ENCODE measurements at places on chromosomes 5 and 9.

DNA sequence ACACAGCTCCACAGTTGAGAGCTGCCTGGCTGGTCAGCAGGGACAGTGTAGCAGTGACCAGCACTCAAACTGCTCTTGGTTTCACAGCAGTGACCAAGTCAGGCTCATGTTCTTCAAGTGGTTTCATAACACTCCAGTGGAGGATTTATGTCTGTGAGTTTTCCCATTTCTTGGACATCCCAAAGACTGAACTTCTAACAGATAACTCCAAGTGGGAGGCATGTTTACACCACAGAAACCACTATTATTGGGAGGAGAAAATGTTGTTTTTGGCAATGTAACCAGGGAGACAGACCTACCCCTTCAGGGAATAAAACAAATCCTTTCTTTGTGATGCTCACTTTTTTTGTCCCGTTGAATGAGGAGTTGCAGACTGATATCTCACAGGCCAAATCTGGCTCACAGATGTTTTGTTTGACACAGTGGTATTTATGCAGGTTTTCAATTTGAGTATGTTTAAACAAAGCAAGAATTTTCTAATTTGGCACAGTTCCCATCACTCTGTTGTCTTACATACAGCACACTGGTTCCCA lies 141.5 kb downstream of the RMI1 start:
- DNase-seq, result no peak

DNA sequence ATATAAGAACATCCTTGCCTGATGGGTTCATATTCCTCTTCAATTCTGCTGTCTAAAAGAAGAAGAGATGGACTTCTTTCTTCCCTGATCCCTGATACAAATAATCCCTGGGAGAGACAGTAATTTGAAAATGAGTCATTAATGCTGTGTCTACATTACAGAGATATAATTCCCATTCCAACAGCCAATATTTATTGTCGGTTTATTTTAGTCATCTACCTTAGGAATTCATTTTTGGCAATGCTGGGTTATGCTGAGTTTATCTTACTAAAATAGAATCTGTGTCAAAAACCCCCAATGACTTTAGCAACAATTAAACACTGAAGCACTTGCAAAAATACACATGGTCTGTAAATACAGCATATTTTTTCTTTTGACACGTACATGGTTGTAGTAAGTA lies 23.9 kb downstream of the ZNF474 start:
- no peak for DNase-seq

DNA sequence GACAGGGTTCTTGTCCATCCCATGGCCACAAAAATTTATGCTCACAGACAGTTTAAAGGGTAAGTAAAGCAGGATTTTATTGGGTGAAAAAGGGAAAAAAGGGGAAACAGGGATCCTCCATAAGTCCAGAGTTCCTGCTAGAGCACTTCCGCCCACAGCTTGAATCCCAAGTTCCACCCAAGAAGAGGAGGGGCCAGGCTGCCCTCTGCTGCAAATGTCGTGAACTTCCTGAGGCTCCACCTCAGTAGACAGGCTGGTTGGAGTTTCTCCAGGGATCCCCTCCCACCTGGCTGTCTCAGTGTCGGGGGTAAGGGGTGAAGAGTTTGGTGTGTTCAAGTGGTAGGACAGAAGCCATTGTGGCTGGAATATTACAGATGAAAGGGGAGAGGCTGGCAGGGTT lies 275.0 kb upstream of the SGCD start:
- no peak for DNase-seq

GRCh38 chr5:133512896-133513295 lies 99.4 kb downstream of the FSTL4 start:
- no peak for DNase-seq

DNA sequence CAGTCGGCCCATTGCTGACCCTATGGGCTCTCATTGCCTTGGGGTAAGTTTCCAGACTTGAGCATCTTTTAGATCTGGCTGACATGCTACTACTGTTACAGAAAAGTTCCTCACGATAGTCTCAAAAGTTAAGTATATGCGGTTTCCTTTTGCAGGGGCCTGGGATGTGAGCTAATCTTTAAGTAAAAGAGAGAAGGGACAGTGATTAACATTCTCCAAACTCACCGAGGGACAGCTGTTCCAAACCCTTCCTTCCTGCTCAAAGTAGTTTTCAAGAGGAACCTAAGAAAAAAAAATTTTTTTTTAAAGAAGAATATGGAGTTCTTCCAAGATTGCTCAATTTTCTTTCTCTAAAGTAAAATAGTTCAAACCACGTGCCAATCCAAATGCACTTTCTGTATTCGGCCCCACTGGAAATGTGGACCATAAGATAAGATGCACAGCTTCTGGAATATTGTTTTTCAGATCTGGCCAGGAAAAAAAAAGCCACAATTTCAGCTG lies 168.0 kb upstream of the SPRY4 start:
- DNase-seq, result no peak

GRCh38 chr9:97601228-97601898 lies 31.8 kb downstream of the TSTD2 start:
- DNase-seq, result no peak

DNA sequence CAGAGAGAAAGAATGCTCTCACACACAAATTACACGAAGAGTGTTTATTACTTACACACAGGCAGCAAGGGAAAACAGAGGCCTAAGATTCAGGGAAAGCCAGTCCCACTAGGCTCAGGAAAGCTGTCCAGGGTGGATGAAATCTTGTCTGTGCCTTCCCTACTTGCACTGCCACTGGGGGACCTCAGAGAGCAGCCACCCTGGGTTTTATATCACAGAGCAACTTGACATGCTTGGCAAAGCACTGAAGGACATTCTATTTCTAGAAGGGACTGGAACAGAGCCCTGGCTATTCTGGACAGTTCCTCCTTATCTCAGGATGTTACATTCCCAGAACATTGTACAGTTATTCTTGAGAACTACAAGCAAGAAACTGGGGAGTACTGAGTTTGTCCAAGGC lies 7.5 kb upstream of the PRSS3 start:
- no peak for DNase-seq

DNA sequence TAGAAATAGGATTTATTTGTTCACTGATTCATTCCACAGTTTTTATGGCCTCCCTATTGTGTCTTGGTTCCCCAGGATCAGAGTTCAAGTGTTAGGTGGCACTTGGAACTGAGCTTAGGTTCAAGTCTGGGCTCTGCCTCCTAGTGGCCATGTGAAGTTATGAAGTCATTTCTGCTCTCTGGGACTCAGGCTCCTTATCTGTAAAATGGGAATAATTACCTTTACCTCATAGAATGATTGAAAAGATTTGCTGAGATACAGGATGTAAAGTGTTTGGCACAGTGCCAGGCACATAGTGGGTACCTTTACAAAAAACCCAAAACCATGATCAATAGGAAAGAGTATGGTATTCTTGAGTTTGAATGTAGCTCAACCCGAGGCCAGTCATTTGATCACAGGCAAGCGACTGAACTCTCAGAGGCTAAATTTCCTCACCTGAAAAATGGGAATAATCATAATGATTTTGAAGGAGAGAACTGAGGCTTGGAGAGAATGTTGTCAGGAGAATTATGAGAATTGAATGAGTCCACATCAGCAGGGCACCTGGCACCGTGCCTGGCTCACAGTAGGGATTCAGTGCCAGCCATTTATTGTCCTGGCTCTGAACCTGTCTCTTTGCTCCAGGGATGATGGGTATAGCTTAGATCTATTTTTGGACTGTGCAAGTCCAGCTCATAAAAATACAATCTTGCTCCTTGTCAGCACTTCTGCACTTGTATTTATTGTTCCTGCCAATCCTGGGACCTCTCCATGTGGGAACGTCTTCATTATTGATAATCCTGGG lies 10.8 kb downstream of the NSG2 start:
- DNase-seq, result no peak

DNA sequence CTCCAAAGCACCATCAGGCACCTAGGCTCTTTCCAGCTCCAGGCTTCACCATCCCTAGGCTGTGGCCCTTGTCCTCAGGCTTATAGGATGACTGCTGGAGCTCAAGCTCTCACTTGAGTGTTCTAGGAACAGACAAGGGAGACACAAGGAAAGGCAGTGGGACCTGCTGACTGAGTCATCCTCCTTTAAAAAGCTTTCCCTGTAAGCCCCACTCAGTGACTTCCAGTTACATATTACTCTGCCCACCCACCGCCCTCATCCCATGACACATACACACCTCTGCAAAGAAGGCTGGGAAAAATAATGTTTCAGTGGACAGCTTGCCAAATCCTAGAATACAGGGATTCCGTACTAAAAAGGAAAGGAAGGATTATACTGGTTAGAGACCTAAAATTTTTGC lies 154.2 kb upstream of the ZNF366 start:
- no peak for DNase-seq

DNA sequence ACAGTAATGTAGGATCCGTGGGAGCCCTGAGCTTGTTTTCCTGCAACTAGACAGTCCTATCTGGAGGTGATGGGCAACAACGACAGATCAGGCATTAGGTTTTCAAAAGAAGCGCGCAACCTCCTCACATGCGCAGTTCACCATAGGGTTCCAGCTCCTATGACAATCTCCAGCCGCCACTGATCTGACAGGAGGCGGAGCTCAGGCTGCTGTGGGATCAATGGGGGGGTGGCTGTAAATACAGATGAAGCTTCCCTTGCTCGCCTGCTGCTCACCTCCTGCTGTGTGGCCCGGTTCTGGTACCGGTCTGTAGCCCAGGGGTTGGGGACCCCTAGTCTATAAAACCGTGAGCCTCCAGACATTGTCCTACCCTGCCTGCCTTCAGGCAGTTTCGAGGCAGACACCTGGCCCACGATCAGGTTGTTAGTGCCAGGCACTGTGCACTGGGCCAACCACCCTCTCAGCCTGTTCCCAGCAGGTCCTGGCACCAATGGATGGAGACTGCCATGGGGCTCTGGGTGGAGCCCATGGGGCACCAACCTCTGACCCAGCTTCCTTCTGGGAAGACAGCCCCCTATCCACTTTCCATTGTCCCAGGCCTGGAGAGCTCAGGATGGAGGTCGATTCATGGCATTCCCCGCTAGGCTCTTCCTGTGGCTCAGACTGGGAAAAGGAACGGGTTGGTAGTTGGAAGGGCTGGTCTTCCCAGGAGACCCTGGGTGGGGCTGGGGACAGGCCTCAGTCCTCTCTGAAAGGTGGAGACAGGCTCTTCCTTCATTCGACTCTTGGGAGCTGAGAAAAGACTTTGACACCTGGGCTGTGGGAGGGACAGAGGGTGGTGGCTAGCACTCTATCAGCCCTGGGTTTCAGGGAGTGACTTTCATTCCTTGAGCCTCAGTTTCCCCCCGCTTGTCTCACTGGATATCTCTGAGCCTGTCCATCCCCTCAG lies 1.7 kb downstream of the ENDOG start:
- no peak for DNase-seq

- no peak for DNase-seq
Observed at GRCh38 chr9:116358251-116358650, 204.7 kb downstream of the PAPPA start.

GRCh38 chr5:17929171-17929570 lies 294.9 kb downstream of the TAF11L14 start:
- no peak for DNase-seq

DNA sequence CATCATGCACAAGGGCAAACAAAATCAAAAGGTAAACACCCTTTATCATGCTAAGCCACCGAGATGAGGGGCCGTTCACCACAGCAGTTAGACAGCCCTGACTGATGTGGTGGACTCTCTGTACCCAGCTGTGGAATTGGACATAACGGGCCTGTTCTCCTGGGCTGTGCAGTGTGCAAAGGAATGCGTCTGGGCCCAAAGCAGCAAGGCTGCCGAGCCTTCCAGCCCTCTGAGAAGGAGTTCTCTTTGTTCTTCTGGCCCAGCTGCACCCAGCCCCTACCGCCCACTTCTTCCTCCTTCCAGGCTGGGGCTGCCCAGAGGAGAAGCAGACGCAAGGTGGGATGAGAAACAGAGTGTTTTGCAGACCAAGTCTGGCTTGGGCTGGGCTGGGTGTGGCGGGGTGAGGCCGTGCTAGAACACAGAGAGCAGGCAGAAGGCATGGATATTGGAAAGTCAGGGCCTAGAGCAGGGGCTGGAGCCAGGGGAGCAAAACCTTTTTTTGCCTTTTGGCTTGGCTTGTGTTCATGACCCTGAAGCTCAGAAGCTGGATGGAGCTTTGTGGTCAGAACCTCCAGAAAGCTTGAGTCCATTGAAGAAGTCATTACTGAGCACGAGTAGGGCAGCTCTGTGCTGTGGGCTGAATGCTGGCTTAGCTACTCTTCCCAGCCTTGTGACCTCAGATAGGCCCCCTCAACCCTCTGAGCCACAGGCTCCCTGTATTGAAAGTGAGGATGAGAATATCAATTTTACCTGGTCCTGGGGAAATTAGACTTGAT lies 49.8 kb upstream of the SH3PXD2B start:
- no peak for DNase-seq

DNA sequence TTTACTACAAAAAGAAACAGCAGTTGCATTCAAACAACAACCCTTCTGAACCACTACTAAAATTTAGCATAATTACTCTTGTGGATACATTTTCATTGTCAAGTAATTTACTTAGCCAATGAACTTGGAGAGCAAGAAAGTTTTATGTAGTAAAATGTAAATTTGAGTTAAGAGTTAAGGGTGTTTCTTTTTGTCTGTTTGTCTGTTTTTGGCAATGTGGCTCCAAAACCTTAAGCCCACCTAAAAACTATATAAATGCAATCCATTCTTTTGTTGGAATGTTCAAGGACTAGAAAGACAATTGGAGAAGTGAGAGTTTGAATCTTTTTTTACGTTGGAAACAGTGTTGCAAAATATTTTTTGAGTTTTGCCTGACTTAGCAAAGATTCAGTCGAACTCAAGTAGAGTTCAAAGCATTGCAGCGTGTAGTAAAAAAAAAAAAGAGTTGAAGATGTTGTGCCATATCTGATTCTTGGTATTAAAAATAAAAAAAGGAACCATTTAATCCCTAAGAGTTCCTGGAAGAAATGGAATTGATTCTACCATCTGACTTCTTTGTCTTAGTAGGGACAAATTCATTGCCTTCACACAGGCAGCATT lies 867 bp downstream of the SYK start:
- DNase-seq, result no peak

GRCh38 chr5:174690271-174690670 lies 34.1 kb upstream of the MSX2 start:
- DNase-seq, result peak; percentile 63

DNA sequence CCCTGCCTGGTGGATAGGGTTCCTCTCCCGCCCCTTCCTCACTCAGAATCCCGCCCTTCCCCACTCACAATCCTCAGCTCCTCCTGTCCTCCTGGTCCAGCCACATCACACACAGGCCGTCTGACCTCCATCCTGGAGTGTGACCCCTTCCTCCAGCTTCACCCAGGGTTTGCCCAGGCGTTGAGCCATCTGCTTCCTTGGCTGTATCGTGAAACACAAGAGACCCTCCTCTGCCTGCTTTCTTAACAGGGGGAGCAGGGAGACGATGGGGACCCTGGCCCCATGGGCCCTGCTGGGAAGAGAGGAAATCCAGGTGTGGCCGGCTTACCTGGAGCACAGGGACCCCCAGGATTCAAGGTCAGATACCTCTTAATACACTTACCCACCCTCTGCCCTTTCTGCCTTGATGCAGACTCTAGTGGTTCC lies 32.3 kb upstream of the ORM1 start:
- no peak for DNase-seq

DNA sequence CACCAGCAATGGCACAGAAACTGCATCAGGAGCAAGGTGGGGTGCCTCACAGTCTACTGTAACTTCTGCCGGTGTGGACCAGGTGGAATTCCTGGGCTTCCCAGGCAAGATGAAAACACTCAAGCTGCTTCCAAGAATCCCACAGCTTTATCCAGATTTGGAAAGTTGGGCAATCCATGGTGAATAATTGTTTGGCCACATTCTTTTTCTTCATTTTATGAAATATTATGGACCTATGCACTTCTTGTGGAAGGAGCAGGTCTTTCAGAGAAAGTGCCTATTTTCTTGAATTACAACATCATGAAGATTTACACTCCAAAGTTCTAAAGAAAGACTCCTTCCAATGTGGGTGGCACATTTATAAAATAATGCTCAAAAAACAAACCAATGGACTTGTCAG lies 503.6 kb downstream of the SEMA5A start:
- no peak for DNase-seq

GRCh38 chr9:5566054-5566618 lies 55.8 kb downstream of the PDCD1LG2 start:
- DNase-seq, result no peak

Measured in AG08396 (cell line).